Activated CD4-positive, CD25-positive, alpha-beta regulatory T cell treated with anti-CD3 and anti-CD28 coated beads, Interleukin-2, amount 50 U/mL, for 24 hours (primary cell): ENCODE measurements at places on chromosomes 11 and 22.

DNA sequence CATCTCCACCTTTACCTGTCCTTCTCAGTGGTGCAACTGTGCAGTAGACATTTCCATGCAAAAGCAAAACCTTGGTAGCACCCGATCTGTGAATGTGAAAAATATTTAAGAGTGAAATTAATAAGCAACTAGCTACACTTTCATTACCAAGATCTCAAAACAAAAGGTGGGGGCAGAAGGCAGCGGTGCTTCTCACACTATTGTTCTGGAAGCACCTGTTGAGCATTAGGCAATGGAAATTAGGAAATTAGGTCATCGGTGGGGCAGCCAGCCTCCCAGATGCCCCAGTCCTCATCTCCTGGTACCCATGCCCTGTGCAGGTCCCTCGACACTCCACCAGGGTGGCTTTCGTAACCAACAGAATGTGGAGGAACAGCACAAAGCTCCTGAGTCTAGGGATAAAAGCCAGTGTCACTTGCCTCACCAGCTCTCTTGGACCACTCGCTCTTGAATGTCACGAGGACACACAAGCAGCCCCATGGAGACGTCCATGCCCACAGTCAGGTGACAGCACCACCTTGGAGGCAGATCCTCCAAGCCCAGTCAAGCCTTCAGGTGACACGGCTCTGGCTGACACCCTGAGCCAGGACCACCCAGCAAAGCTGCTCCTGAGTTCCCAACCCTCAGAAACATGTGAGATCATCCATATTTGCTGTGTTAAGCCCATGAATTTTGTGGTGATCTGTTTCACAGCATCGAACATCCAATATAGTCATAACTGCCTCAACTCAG lies 3.3 kb downstream of the LTO1 start:
- ATAC-seq = no peak

- no peak for ATAC-seq
Observed at GRCh38 chr11:128509621-128510389, 77.6 kb downstream of the ETS1 start.

DNA sequence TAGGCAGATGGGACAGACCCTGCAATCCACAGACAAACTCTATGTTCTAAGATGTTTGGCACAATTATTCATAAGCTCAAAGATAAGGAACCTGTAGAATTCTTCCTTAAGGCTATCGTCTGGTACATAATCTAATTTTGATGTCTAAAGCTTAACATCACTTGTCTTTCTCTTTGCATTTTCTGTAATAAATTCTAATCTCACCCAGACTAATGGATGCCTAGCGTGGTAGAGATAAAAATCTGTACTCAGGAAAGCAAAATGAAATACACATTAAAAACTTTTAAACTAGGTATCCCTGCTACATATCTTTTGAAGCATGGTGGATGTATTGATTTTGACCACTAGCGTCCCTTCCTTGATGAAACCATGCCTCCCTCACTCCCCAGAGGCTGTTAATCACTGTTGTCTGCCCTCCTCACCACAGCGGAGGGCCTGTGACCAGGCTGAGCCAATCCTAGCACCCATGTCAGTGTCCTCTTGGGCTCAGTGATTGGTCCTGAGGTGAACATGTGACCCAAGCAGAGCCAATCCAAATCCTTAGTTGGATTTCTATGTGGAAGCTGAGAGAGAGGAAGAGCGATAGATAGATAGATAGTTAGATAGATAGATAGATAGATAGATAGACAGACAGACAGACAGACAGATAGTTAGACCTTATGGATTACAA lies 82.2 kb upstream of the GRK3 start:
- no peak for ATAC-seq

GRCh38 chr22:46990937-46991550 lies 228.6 kb downstream of the TBC1D22A start:
- no peak for ATAC-seq

DNA sequence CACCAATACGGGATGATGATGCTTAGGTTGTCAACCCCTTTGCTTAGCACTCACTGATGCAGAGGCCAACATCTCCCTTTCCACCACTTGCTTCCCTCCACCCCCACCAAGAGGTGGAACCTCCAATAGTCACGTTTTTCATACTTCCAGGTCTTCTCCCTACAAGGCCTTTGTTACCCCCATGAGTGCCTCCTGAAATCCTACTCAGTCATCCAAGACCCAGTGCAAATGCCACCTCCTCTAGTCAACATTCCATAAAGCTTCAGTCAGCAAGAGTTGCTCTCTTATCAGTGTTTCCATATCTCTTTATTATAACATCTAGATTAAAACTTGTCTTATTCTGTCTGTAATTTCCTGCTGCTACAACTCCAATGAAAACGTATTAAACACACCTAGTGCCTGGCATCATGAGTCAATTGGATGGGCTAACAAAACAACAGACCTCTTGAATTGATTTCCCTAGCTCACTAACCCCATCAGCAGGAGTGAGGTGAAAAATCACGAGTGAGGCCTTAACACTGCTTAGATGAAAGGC lies 370.7 kb upstream of the CCDC90B start:
- ATAC-seq = no peak

DNA sequence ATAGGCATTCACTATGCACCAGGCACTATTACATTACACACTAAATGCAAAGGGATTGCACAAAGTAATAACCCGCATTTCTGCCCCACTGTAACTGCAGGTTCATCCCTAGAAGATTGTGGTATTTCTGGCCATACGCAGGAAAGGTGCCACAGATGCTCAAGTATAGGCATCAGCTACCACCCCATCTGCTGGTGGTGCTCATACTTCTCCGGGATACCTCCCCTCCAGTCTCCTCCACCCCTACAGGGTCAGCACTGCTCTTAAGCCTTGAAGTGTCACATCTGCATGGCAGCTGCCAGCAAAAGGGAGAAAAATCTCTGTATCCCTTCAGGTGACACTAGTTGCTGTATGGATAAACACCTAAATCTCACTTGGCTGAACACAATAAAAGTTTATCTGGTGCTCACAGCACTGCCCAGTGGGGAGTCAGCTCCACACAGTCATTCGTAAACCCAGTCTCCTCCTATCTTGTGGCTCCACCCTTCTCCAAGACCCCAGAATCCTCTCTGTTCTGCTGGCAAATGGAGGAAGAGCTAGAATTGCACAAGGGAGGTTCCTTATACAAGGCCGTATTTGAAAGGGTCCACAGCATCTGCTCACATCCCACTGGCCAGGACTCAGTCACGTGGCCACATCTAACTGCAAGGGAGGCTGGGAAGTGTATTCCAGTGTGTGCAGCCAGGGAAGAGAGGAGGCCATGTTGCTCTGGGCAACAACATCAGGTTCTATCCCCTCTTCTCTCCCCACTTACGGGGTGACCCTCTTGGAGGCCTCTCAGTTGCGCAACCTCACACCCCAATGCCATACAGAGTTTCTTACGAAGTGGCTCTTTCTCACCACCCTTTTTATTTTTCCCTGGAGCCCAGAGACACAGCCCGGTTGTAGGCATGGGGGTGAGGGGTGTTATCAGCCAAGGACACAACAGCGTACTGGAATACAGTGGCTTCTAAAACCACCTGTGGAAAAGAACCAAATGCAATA lies 114.7 kb downstream of the BUD13 start:
- no peak for ATAC-seq

GRCh38 chr11:86990515-86990914 lies 35.3 kb upstream of the FZD4 start:
- no peak for ATAC-seq

GRCh38 chr11:23519194-23519593 lies 658.9 kb upstream of the CCDC179 start:
- ATAC-seq = peak; percentile 28

- ATAC-seq = no peak
Observed at GRCh38 chr11:65132988-65133700, 1.2 kb downstream of the SYVN1 start.

- ATAC-seq = no peak
Observed at GRCh38 chr11:130737041-130737830, 179.0 kb downstream of the SNX19 start.

DNA sequence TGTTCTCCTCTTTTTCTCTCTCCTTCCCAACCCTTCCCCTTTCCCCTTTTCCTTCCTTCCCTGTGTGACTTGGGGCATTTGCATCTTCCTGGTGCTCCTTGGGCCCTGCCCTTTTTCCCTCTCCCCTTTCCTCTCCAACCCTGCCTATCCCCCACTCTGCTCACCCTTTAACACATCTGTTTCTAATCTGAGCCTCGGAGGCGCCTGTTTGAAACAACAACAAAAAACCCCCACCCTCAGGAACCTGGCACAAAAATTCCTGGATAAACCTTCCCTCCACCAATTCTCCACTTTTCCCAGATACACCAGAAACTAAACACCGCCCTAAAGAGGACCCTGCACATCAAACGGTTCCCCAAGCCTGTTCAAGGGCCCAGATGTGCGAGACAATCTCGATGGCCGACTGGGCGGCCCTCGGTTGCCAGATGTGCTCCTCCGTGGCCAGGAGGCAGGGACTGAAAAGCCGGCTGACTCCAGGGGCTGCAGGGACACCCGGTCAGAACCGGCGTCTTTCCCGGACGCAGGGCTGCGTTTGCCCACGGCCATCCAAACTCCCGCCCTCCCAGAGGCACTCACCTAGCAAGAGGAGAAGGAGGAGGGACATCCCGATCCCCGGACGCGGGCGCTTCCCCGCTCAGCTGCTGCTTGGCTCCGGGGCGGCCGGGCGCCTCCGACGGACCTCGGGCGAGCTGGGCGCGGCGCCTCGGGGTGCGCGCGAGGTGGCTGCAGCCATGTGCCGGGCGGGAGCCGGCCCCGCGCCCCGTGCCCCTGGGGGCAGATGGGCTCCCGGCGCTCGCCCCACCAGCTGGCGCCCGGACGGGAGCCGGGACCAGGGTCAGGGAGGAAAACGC lies 486 bp downstream of the CLMP start:
- no peak for ATAC-seq

GRCh38 chr11:14093065-14093464 lies 130.5 kb downstream of the SPON1 start:
- no peak for ATAC-seq

GRCh38 chr11:86181379-86181778 lies 63.2 kb upstream of the EED start:
- ATAC-seq = no peak

DNA sequence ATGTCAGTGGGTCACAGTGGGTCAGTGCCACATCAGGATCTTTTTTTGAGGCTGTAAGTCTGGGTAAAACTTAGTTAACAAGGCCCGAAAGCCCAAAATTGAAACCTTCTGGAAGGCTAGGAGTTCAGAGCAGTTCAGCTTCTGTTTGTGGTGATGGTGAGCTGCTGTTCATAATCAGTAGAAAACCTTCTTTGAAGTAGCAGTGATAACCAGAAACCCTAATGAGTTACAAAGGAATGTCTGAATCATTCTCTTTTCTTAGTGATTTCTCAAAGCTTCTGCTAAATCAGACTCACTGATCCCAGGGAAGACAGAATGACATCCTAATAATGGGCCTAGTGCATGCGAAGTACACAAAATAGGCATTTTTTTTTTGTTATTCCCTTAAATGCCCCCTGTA lies 124.7 kb downstream of the PARVA start:
- ATAC-seq = no peak

GRCh38 chr22:29144786-29145160 lies 60.9 kb upstream of the EMID1 start:
- ATAC-seq = no peak

GRCh38 chr22:29520851-29521250 lies 32.7 kb downstream of the THOC5 start:
- no peak for ATAC-seq

GRCh38 chr11:64139049-64139448 lies 26.9 kb downstream of the MACROD1 start:
- ATAC-seq = no peak

DNA sequence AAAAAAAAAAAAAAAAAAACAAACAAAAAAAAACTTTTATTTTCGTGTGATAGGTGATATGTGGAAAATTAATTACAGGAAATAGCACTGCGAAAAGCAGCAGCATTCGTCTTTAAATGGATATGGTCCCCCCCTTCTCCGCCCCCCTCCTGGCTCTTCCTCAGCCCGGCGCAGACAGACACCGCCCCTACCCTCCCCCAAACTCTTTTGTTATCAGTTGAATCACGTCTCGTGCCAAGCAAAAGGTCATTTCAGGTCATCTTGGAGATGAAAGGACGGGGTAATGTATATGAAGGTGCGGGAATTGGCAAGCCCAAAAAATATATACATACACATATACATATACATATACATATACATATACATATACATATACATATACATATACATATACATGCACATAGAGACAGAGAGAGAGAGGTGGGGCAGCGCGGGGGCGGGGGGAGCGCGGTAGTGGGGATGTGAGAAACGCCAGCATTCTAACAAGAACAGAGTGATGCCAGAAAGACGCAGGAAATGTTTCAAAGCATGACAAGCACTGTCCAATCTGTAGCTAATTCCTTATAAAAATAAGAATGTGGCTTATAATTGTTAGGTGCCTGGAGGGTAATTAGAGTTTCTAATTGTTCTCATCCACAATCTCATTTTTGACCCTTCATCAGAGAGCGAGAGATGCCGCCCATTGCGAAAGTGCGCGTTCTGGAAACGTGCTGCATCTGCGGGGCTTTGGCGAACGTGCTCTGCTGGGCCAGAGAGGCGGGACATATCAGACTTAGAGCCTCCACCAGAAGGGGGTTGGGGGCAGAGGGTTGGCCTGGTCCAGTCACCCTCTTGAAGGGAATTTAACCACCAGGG lies 214.5 kb upstream of the UBASH3B start:
- no peak for ATAC-seq

- ATAC-seq = no peak
Observed at GRCh38 chr11:123344790-123345357, 85.2 kb upstream of the GRAMD1B start.

DNA sequence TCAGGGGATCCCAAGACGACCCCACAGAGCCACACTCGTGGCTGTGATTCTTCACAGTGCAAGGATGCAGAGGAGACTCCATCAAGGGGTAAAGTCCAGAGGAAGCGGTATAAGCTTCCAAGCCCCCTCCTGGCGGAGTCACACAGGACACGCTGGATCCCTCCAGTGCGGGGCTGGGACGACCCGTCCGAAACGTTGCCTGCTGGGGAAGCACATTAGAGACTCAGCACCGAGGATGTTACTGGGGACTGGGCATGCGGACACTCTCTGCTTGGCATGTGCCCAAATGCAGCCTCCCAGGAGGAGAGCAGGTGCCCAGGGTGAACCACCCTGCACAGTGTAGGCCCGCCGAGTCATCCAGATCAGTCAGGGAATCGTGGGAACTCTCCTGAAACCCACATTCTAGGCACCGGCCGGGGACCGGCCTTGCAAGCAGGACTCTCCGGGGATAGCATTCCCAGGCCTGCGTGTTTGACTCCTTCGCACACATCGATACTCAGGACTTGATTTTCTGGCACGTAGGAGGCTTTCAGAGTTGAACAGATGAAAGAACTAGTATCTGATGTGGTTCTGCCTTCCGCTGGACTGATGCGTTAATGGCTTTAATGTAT lies 229.8 kb downstream of the TBC1D22A start:
- no peak for ATAC-seq
